NCI-H1092 (cell line): ENCODE measurements at places on chromosomes 7 and 10.

GRCh38 chr7:87528730-87529129, 53.2 kb upstream of the ABCB4 start:
- no peak for DNase-seq

- no peak for DNase-seq
Measured at GRCh38 chr10:114271075-114271778, 32.2 kb downstream of the VWA2 start.

DNA sequence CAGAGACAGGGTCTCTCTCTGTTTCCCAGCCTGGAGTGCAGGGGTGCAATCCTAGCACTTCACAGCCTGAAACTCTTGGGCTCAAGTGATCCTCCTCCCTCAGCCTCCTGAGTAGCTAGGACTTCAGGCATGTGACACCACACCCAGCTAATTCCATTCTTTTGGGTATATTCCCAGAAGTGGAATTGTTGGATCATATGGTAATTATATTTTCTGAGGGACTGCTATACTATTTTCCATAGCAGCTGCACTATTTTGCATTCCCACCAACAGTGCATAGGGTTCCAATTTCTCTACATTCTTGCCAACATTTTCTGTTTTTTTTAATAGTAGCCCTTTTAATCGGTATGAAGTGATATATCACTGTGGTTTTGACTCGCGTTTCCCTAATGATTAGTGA, 30.0 kb upstream of the RAB11FIP2 start:
- DNase-seq = no peak

DNA sequence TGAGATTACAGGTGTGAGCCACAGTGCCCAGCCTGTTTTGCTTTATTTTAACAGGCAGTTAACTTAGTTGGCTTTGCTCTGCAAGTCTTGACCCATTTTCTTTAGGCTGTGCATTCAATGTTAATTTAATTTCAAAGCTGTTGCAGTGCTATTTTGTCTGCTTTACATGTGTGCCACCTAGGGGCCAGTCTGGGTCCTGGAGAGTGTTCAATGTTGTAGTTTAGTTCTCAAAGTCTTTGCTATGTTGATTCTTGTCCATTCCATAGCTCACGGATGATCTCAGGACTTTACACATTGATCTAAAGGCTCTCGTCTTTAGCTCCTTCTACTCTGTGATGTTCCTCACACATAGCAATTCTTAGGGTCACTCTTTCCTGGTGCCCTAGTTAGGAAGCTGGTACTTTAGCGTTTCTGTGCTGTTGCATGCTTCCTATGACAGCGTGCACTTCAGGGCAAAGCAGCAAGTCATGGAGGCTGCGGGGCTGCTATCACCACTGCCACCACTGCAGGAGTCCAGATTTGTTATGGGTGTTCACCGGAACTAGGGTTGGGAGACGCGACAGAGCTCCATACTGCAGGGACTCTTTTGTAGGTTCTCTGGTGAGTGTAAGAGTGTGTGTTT, 16.4 kb upstream of the ABCA13 start:
- DNase-seq = no peak
